ENCODE measurements at places on chromosomes 3 and 15.
A peak's percentile ranks its signal among the peaks of the same experiment; 100 is the strongest.

DNA sequence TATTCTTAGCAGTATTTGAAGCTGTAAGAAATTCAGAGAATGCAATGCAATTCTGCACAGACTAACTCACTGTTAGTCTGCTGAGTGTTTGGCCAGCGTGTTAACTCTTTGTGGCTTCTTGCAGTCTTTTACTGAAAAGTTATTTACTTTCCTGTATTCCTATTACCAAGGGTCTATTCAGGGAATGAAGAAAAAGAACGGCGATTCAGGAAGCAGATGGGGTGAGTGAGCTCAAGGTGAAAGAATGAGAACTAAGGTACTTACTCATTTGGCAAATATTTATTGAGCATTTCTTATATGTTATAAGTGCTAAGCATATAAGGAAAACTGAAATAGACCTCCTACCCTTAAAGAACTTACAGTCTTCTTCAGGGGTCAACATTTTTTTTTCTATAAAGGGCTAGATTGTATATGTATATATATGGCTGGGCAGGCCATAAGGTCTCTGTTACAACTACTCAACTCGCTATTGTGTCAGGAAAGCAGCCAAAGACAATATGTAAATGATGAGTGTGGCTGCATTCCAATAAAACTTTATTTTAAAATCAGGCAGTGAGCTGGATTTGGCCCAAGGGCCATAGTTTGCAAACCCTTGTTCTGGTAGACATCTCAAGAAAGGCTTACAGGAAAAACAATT, 271.9 kb upstream of the GADL1 start:
- DNase-seq = peak; percentile 95

GRCh38 chr3:100184948-100185570, 70.8 kb upstream of the FILIP1L start:
- no peak for DNase-seq

- no peak for DNase-seq
Measured at GRCh38 chr3:52352566-52352965, 36.4 kb downstream of the DNAH1 start.

- no peak for DNase-seq
Measured at GRCh38 chr3:123137001-123137400, 64.7 kb upstream of the SEC22A start.

- peak; percentile 78 for DNase-seq
Measured at GRCh38 chr3:159191447-159191846, 389.6 kb downstream of the MFSD1 start.

- no peak for DNase-seq
Measured at GRCh38 chr3:32713181-32713580, 28.2 kb downstream of the CNOT10 start.

- no peak for DNase-seq
Measured at GRCh38 chr3:178739720-178740119, 203.5 kb downstream of the KCNMB2 start.

All from astrocyte of the spinal cord (primary cell).